ENCODE measurements at places on chromosomes 3 and 15. TPM values are rescaled to one million over a fixed set of nuclear protein-coding genes. Genes with fewer than 3 reads are reported as not detected.

GRCh38 chr3:45641756-45642155, 47.2 kb downstream of the LIMD1 start:
- peak; percentile 15 for DNase-seq

GRCh38 chr3:133854264-133855001, 41.2 kb downstream of the RAB6B start:
- no peak for DNase-seq

GRCh38 chr3:123757281-123757940, 126.7 kb downstream of the MYLK start:
- peak; percentile 44 for DNase-seq

GRCh38 chr3:138199851-138200250, 12.8 kb downstream of the ARMC8 start:
- no peak for DNase-seq

DNA sequence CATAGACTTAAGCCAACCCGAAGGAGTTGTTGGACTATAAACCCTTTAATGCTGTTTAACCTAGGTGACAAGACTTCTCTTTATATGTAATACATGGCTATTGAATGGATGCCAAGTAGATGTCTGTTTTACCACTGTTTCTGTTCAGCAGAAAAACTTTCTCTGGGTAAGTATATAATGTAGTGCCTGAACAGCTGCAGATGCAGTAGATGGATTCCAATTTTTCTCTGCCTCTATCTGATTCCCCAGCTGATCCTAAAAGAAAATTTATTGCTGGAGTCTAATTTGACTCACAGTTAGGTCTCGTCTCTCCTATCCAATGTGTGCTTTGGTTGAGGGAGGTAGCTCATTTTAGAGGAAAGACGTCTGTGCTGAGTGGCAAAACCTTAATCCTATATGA, 256.5 kb upstream of the CBLB start:
- no peak for DNase-seq

GRCh38 chr15:61633951-61634350, 404.8 kb upstream of the RORA start:
- no peak for DNase-seq

GRCh38 chr15:94930960-94931359, 699.6 kb downstream of the MCTP2 start:
- DNase-seq: no peak

DNA sequence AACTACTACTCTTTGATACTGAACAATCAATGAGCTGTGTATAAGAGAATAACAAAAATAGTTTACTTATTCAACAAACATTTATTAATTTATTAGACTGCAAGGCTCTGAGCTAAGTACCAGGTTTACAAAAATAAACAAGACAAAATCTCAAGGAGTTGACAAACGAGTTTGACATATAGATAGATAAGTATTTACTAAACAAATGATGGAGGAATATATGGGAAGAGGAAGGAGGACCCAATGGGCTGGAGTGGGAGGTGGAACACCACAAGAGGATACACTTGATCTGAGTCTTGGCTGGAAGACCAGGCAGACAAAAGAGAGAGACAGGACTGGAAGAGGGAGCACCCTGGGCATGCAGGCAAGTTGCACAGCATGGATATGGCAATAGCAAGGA, 47.5 kb upstream of the FSIP1 start:
- no peak for DNase-seq

DNA sequence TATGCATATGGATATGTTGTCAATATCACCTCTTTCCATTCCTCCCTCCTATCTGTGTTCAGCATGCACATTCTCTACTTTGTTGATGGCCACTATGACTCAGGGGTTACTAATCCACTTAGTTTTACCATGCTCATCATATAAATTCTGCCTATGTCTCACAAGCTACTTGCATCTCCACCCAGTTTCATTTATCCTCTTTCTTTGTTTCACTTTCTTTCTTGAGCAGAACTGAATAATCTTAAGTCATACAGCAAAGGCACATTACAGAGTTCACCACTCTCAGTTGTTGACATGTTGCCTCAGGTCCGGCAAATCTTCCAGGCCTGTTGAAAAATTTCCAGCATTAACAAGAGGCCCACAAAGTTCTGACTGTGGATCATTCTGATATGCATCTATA, 71.5 kb downstream of the SSR3 start:
- DNase-seq: no peak

DNA sequence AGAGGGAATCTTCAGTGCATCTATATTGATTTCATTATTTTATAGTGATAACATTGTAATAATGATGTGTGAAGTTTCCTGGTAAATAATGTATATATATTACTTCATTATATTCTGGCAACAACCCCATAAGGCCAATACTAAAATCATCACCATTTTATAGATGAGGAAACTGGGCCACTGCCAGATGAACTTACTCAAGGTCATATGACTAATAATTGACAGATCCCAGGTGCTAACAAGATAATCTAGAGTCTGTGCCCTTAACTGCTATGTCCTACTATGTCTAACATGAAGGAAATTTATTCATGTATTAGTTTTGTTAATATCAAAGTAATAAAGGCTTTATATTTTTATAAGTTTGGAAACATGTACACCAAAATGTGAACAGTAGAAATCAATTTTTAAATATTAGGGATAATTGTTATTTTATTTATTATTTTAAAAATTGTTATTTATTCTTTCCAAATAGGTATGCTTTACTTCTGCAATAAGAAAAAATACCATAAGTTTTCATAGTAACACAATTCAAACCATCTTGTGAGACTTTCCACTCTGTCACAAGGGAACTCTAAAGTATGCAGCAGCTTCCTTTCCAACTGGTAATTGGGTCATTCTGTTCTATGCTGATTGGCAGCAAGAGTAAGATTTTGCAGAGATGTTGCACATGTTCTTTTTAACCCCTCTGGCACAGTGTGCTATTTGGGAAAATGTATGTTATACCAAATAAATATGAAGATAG, 90.8 kb upstream of the CMC1 start:
- DNase-seq: no peak

GRCh38 chr3:188608401-188608800, 454.4 kb downstream of the LPP start:
- no peak for DNase-seq

DNA sequence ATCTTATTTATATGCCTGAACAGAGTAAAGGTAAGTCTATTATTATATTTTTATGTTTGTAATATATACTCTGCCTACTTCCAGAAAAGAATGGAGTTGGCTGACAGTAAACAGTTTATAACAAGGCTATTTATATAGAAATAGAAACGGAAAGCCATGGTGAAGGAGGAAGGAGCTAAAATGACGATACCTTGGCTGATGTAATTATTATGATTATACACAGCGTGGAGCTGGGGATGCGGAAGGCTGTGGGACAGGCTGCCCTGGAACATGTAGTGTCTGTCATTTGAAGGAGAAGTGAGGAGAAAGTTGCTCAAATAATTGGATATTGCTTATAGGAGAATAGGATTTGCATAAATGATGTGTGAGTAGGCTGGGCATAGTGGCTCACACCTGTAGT, 37.8 kb downstream of the CEMIP start:
- DNase-seq: no peak

GRCh38 chr3:13615019-13615528, 66.1 kb downstream of the FBLN2 start:
- DNase-seq: no peak

GRCh38 chr15:38662033-38662802, 97.6 kb upstream of the RASGRP1 start:
- no peak for DNase-seq

GRCh38 chr15:85174521-85174920, 192.9 kb downstream of the PDE8A start:
- no peak for DNase-seq

GRCh38 chr3:156160647-156161046, 40.3 kb downstream of the KCNAB1 start:
- DNase-seq: no peak

GRCh38 chr3:133828576-133829309, 23.1 kb downstream of the SRPRB start:
- no peak for DNase-seq

DNA sequence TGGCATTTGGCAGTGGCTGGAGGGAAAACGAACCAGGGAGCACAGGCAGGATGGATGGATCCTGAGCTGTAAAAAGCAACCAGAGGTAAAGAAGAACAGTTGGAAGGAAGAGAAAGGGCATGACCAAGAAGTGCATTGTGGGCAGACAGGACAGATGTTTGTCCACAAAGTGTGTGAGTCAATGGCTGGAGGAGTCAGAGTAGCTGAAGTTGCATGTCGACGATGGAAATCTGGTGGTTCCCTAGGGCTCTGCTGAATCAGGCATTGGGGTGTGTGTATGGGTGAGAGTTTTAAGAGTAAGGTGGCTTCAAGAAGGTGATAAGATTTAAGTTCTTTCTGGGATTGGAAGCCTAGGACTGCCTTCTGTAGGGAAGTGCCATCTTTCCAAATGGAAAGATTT, 214.0 kb upstream of the BHLHE40 start:
- DNase-seq: no peak

- no peak for DNase-seq
Observed at GRCh38 chr3:66572090-66572675, 71.4 kb upstream of the LRIG1 start.

DNA sequence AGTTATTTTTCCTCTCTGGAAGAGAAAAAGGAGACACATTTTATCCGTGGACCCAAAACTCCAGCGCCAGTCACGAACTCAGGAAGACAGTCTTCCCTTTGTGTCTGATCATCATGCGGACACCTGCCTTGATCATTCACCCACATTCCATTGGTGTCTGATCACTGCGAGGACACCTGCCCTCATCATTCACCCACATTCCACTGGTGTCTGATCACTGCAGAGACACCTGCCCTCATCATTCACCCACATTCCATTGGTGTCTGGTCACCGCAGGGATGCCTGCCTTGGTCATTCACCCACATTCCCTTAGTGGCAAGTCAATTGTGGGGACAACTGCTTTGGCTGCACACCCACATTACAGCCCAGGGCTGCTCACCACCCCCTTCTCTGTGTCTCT, 148.9 kb downstream of the ROBO1 start:
- no peak for DNase-seq

DNA sequence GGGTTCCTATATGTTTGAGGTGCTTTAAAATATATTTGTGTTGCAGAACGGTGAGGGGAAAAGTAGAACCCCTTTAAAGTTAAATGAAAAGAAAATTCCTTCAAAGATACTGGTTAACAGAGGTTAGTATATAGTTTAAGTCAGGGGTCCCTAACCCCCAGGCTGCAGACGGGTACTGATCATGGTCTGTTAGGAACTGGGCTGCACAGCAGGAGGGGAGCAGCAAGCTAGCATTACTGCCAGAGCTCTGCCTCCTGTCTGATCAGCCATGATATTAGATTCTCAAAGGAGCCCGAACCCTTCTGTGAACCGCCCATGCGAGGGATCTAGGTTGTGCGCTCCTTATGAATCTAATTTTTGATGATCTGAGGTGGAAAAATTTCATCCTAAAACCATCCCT, 37.5 kb upstream of the RFX7 start:
- DNase-seq: no peak

GRCh38 chr3:155321418-155321817, 27.9 kb upstream of the STRIT1 start:
- no peak for DNase-seq

C3orf85 gene
- total RNA-seq: not detected

NME9 gene
- total RNA-seq: not detected

LCTL gene
- total RNA-seq: not detected

FBXW12 gene
- total RNA-seq: not detected

MAGEL2 gene
- not detected for total RNA-seq

ACP3 gene
- total RNA-seq: 0.36 TPM

FAIM gene
- 39.2 TPM for total RNA-seq

RPL39L gene
- total RNA-seq: 236 TPM

PHC3 gene
- 89.9 TPM for total RNA-seq

DAZL gene
- total RNA-seq: not detected

GHSR gene
- not detected for total RNA-seq

NR1I2 gene
- total RNA-seq: 3.8 TPM

Measured in Karpas-422 (cell line).